RWPE2 (cell line): ENCODE measurements at places on chromosomes 11 and 22.
A peak's percentile ranks its signal among the peaks of the same experiment; 100 is the strongest.

DNA sequence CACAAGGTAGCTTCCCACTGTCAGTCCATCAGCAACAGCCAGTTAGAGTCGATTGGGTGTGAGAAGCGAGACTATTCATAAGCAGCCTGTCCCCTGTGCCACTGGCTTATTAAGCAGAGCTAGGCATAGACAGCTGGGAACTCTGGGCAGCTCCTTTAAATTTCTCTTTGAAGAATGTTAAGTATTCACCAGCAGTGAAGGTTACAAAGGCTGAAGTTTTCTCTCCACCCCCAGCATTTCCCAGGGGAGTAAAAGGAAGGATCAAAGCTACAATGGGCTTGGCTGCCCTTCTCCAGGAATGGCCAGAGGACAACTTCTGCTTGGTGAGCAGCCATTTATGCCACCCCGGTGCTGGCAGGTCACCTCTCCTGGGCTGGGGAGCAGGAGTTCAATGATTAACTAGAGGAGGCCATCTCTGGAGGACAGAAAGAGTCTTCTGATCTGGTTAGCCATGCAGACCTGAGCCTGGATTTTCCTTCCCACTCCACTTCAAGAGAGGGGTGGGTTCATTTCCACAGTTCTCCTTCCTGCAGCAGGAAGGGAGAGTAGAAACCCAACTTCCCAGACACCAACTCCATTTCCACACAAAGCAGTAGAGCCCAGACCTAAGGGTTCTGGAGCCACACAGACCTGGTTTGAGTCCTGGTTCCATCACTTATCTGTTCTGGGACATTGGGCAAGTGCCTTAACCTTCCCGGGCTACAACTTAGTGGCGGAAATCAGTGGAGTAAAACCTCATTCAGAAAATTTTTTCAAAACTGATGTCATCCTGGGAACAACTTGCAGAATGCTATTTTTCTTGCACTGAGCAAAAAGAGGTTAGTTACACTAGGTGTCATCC lies 22.6 kb downstream of the POU2AF3 start:
- no peak overlapping the region for H3K27ac ChIP-seq
- H3K4me1 ChIP-seq: no peaks in the 10 kb centered on the region
- H3K27me3 ChIP-seq: no peaks in the 10 kb centered on the region
- no peak overlapping the region for H3K4me3 ChIP-seq
- H3K36me3 ChIP-seq: no peaks in the 10 kb centered on the region

DNA sequence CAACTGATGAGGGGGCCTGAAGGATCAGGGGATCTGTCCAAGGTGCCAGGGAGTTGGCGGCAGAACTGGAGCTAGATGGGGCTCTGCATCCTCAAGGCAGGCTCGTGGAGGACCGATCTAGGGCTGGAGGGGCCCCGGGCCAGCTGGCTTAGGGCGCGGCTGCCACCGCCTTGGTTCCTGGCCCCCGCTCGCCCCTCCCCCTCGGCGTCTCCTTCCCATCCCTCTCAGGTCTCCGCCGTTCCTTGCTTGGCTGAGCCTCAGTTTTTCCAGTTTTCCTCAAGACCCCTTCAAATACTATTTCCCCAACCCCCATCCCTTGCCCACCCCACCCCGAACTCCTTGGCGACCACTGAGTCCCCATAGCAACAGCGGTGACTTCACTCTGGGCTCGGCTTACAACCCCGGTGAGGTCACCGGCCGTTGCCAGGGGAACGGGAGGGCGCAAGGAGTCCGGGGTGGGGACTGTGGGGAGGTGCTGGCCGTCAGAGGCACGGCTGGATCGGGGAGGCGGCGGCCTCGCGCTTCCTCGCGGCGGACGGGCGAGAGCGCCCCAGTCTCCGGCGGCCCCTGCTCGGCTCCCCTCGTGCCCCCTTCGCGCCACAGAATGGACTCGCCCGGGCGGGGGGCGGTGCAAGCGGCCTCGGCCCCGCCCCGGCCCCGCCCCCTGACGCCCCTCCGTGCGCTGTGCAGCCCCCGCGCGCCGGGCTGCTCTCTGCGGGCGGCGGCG lies 7.5 kb downstream of the FREY1 start:
- no peaks in the 10 kb centered on the region for H3K27me3 ChIP-seq
- peak; percentile 91 for DNase-seq
- H3K4me3 ChIP-seq: peak overlapping the region; percentile 44

DNA sequence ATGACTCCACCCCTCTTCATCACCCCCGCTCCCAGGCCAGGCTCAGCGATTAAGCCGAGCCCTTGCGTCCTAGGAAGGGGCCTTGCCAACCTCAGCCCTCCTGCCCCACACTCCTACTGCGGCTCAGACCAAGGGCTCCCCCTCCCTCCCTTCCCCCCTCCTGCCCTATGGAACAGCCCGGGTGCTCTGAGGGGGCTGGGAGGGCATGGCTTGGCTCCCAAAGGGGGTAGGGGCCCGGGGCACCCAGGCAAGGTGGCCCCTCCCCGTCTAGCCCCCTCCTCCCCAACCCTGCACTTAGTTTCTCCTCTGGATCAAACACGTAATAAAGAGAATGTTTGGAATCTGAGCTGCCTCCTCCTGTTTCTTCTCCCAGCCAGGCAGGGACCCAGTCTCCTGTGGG lies 6.3 kb downstream of the RCOR2 start:
- no peak overlapping the region for H3K27ac ChIP-seq
- no peak overlapping the region for H3K4me3 ChIP-seq
- H3K4me1 ChIP-seq: no peaks in the 10 kb centered on the region
- no peaks in the 10 kb centered on the region for H3K27me3 ChIP-seq
- peaks cover 19% of the 10 kb centered on the region for H3K36me3 ChIP-seq

DNA sequence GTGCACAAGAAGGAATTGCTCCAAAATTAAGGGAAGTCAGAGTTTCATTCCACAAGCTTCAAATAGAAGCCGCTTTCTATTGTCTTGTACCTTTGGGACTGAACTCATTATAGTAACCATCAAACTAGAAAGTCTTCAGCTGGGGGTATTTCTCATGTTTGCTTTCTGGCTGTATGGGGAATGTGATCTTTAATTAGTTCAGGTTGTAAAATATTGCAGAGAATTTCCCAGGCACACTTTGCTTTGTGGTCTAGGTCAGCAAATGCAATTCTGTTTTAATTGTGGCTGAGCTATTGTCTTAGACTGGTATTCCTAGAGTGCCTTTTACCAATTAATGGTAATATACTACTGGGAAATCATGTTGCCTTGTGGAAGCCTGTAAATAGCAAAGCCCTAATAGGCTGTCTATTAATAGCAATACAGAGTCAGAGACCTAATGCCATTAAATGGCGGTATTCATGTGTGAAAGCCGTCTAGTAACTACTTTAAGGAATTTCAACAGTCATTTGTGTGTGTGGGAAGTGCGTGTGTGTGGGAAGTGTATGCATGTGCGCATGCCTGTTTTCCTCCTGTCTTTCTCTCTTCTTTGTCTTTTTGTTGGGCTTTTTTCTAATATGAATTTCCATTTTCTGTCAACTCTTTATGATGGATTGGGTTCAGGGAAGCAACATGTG lies 276.6 kb downstream of the FAT3 start:
- no peaks in the 10 kb centered on the region for H3K27me3 ChIP-seq
- DNase-seq: no peak
- no peaks in the 10 kb centered on the region for H3K36me3 ChIP-seq

DNA sequence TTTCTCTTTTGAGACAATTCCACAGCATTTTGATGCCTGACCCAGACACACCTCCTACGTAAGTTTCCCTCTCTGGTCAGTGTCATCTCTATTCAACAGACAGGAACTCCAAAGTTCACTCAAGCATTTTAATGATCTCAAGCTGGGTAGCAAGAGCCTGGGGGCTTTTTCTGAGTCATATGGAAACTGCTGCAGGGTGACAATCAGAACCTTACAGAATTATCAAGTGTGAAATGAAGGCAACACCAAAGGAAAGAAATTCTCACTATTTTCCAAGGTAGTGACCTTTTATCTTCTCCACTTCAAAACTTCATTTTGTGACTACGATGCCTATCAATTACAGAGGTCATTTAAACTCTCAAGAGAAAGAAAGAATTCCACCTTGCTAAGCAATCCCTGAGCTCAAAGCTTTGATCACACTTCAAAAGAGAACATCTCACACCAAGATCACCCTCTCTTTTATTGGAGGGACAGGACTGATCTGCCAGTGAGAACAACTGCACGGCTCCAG lies 229.0 kb upstream of the ZC3H12C start:
- no peaks in the 10 kb centered on the region for H3K36me3 ChIP-seq
- DNase-seq: no peak
- H3K27ac ChIP-seq: no peak overlapping the region
- H3K4me1 ChIP-seq: no peaks in the 10 kb centered on the region
- H3K4me3 ChIP-seq: no peak overlapping the region
